Stimulated activated CD4-positive, alpha-beta T cell treated with anti-CD3 and anti-CD28 coated beads, Interleukin-1b, Interleukin-23, amount 100 ng/mL, for 4 hours (primary cell): ENCODE measurements at places on chromosomes 1 and 21.

DNA sequence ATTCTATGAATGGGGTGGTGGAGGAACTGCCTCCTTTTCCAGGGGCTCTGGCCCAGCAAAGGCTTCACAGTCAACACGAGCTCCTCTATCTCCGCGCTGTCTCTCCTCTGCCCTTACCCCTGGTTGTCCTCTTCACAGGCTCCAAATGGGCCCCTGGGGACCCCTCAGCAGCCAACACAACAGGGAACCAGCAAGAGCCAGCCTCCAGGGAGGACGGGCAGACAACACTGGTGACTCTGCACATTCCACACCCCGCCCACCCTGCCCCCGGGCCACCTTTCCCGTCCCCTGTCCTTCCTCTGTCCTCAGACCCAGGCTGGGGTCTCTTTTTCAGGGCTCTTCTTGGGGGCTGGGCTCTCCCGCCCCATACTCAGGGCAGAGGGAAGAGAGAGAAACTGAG, 17.5 kb upstream of the ETV3 start:
- no peak for DNase-seq

DNA sequence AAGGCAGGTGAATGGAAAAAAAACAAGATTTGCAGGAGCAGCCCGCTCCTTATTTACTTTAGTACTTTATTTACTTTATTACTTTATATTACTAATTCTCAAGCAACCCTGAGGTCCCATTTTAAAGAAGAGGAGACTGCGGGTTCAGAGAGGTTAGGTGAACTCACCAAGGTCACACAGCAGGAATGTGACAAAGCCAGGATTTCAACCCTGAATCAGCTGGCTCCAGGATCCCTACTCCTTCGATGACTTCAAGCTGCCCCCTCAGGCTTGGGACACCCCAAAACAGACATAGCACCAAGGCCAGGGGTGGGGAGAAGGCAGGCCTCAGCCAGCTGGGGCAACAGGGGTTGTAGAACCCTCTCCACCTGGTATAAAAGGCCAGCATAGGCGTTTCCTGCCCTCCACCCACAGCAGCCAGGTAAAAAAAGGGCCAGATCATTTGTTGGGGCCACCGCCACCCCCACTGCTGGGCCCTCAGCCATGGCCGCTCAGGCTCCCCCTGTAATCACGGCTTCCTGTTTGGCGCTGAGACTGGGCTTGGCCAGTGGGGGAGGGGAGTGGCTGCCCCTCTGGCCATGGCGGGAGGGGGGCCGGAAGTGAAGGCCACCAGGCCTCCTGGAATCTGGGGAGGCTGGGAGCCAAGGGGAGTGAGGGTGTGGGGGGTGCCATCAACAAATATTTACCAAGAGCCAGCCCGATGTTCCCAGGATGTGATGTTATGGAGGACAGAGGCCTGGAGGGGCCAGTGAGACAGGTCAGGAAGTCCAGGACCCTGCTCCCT, 6.6 kb downstream of the SDC3 start:
- no peak for DNase-seq

DNA sequence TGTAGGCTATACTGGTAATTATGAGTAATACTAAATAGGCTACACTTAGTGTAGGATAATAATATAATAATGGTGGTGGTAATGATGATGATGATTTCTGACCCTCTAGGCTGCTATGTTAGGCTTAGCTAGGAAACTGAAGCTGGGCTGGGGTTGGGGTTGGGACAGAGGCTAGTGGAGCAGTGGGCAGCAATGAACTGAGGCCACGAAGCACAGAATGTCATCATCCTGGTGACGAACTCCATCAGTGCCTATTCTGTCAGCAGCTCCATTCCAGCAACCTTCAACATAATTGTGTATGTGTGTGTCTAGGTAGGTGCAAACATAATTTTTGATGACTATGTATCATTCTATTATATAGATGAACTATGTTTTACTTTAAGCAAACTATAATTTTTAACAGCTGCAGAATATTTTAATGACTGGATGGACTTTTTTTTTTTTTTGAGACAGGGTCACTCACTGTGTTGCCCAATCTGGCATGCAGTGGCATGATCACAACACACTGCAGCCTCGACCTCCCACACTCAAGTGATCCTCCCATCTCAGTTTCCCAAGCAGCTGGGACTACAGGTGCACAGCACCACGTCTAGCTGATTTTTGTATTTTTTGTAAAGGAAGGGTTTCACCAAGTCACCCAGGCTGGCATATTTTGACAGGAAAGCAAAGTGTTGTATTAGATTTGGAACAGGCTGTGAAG, 12.9 kb upstream of the CLIC4 start:
- DNase-seq, result no peak

DNA sequence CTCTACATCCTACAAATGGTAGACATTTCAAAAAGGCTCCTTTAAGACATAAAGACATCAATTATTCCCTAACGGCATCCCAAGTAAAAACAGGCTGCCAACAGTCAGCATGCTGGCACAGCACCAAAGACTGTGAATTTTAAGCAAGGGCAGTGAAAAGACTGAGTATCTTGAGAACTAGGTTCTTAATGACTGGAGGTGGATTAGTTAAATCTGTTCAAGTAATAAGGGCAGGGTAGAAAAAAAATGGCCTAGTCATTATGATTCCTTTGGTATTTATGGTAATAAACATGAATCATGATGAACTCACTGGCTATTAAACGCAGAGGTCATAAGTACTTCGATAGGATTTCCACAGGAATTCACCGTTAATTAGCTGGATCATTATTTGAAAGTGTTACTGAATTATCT, 75.2 kb downstream of the KIFAP3 start:
- DNase-seq, result no peak

DNA sequence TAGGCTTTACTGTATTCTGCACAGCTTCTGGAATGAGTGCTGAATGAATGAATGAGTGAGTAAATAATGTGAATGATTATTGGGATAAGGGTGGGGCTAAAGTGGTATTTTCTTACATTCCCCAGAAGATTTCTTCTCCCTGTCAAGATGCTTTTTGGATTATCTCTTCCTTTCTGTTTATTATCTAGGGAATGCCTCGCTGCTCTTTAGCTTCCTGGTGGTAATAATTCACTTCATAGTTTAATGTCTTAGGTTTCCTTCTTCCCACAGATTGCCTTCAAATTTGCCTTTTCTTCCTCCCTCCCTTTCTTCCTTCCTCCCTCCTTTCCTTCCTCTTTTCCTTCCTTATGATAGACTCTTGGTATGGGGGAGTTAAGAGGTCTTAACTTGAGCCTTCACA, 24.0 kb downstream of the DDR2 start:
- no peak for DNase-seq

DNA sequence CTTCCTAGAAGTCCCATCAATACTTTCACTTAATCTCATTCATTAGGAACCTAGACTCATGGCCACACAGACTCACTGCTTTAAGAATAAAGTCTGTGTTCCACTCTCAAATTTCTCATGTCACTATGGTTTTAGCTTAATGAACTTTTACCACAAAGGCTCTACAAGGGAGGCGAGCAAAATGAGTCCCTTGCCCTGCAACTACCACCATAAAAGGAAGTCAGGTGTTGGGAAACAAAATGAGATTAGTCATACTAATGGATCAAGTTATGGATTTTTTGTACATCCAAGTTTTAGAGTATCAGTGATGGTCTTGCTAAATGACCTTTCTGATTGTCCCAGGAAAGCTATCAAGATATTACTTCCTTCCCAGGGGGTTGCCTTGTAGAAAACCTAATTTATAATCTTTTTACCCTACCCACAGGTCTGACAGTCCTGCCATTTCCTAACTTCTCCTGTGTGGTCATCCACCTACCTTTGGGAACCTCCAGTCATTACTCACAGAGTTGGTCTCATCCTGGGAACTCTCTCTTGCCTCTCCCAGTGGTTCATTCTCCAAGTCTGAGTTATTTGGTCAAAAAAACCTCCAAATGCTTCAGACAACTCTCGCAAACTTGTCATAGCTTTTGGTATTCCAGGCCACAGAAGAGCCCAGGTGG, 51.8 kb upstream of the SLC16A1 start:
- DNase-seq, result no peak

DNA sequence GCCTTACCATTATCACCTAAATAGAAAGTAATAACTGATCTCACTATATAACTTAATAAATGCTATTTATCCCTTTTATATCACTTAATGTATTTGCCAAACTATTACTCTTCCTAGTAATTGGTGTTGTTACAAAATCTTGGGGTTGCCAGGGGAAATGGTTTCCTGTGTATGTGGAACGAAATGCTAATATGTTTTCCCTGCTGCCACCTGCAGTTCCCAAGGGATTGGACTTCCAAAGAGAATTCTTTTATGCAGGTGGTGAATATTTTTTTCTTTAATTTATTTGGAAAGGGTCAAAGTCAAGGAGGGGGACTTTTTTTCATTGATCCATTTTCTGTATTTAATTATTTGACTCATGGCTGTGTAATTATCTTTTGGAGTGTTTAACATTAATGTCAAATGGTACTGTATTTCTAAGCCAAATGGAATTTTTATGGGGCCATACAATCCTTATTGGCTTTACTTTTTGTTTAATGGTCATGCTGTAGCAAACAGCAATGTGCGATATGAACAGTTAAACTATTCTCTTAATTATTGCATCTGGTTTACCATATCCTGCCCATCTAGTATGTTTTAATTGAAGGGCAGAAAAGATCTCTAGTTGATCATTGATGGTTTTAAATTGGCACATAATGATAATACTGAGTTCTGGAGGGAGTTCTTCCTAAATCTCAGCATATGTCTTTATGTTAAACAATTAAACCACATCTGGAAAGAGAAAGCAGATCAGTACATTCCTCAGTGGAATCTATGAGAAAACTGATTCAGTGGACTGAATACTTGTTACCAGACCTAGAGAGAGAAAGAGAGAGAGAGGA, 486.3 kb downstream of the TTLL7 start:
- no peak for DNase-seq

GRCh38 chr1:233509526-233509925, 104.4 kb upstream of the KCNK1 start:
- DNase-seq, result no peak

GRCh38 chr1:218771931-218772330, 401.7 kb upstream of the LYPLAL1 start:
- no peak for DNase-seq

GRCh38 chr21:37675202-37675801, 241.0 kb downstream of the KCNJ6 start:
- peak; percentile 40 for DNase-seq

GRCh38 chr1:42658877-42659337, 684 bp downstream of the PPIH start:
- no peak for DNase-seq
